AG09309 (cell line): ENCODE measurements at places on chromosomes 7 and 10.

- DNase-seq, result no peak
These were observed 11.2 kb upstream of the ZNF485 start for GRCh38 chr10:43594944-43595589.

DNA sequence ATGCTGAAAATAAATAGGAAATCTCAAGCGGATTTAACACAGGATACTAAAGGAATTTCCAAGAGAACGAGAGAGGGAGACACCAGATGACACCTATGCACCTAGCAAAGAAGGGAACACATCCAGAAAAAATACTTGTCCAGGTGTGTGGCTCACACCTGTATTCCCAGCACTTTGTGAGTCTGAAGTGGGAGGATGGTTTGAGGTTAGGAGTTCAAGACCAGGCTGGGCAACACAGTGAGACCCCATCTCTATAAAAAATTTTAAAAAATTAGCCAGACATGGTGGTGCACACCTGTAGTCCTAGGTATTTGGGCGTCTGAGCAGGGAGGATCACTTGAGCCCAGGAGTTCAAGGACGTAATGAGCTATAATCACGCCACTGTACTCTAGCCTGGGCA, 11.2 kb upstream of the CAPZA2 start:
- DNase-seq, result no peak

- DNase-seq, result no peak
These were observed 151.9 kb upstream of the ITGB1 start for GRCh38 chr10:33109788-33110469.

GRCh38 chr10:819816-820215, 111.7 kb downstream of the LARP4B start:
- DNase-seq, result no peak

DNA sequence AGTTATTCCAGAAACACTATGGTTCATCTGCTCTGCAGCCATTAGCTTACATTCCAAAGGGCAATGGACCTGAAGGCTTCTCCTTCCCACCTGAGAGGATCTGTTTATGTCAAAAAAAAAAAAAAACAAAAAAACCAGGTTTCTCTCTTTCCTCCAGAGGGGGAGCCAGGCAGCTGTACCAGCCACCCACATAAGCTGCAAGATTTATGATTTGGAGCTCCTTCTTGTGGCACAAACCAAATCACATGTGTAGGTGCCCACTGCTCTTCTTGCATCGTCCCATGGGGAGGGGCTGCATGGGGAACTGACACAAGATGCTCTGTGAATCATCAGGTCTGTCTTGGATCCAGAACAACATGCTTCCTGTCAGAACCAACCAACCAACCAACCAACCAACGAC, 231.6 kb upstream of the IGFBP3 start:
- no peak for DNase-seq

GRCh38 chr7:36763132-36763816, 39.0 kb upstream of the AOAH start:
- DNase-seq, result no peak

DNA sequence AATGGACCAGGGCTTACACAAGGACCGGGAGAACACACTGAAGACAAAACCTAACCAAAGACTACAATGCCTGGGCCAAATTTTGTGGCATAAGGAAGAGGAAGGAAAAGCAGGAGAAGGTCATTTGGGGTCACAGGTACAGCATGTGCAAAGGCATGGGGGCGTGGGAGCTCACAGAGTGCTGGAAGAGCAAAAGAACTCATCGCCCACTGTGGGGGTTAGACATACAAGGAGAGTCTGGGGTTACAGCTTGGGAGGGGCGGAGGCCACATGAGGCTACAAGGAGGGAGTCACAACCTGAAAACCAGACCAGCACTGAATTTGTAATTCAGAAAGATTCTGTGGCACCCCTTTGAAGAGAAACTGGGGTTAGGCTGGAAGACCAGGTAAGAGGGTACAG, 9.7 kb downstream of the PUS7 start:
- DNase-seq, result no peak

DNA sequence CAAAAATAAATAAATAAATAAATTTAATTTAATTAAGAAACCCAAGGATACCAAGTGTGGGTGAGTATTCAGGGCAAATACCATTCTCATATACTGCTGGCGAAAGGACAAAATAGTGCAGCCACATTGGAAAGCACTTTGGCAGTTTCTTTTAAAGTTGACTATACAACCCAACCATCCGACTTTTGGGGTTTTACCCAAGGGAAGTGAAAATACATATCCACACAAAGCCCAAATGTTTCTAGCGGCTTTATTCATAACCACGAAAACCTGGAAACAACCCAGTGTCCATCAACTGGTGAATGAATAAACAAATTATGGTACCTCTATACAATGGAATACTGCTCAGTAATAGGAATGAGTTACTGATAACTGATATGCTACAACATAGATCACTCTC, 36.2 kb upstream of the OGDHL start:
- DNase-seq, result no peak

DNA sequence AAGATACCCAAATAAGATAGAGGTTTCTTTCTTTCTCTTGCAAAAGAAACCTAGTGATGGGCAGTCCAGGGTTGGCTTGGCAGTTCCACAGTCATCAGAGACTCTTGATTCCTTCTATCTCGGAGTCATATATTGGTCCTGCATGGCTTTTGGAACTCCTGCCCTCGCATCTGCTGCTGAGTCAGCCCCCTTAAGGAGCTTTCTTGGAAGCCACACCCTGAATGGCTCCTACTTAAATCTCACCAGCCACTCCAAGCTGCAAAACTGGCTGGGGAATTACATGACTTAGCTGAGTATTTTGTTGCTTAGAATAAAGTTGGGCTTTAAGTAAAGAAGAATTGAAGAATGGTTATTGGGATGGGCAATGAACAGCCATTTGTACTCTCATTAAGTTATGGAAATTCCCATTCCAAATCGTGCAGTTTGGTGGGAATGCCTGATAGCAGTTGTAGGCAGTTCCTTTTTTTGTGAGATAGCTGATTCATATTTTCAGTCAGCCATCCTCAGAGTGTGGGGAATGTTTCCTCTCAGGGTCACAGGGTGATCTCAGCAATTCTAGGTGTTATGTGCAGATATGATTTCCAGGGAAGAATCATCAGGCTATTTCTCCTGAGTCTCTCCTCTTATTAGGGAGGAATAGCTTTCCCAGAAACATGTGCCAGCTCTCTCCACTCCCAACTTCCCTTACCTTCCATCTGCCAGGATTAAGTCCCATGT, 209.9 kb downstream of the BBS9 start:
- no peak for DNase-seq

DNA sequence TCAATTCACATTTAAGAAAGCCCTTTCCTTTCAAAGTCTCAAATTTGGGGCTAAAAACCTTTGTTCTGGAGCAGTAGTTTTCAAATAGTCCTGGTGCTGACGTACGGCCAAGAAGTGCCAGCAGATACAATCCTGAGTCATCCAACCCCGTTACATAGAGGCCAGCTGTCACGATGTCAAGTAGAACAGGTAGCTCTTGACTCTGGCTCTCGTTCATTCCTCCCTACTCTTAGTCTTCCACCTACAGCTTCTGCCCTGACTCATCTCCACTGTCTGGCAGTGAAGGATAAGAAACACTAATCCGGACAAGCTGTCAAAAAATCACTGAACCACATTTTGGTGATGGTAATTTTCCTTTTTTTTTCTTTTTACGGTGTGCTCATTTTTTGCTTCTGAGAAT, 132.4 kb upstream of the PTN start:
- no peak for DNase-seq

DNA sequence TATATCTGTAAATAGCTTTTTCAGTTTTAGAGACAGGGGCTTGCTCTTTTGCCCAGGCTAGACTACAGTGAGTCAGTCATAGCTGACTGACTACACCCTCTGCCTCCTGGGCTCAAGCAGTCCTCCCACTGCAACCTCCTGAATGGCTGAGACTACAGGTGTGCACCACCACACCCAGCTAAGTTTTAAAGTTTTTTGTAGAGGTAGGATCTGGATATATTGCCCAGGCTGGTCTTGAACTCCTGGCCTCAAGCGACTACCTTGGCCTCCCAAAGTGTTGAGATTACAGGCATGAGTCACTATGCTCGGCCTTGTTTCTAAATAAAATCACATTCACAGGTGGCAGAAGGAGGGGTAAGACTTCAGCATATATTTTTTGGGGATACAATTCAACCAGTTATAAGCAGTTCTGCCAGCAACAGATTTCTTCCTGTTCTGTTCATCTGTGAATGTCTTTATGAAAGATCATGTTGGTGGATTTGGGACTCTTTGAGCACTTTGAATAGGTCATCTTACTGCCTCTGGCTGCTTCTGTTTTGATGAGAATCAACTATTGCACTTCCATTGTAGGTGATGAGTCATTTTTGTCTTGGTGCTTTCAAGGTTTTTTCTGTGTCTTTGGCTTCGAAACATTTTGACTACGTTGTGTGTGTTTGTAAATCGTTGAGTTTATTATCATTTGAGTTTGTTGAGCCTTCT, 15.7 kb downstream of the RBM33 start:
- no peak for DNase-seq

GRCh38 chr7:142796001-142796500, 25.3 kb downstream of the PRSS2 start:
- DNase-seq, result no peak

- DNase-seq, result no peak
These were observed 30.1 kb upstream of the FOXL3 start for GRCh38 chr7:259751-260405.

GRCh38 chr7:141512597-141512996, 38.6 kb upstream of the AGK start:
- no peak for DNase-seq

- no peak for DNase-seq
These were observed 26.9 kb downstream of the NACAD start for GRCh38 chr7:45061806-45062425.

- DNase-seq, result no peak
These were observed 486.5 kb downstream of the CALN1 start for GRCh38 chr7:71925663-71926062.

DNA sequence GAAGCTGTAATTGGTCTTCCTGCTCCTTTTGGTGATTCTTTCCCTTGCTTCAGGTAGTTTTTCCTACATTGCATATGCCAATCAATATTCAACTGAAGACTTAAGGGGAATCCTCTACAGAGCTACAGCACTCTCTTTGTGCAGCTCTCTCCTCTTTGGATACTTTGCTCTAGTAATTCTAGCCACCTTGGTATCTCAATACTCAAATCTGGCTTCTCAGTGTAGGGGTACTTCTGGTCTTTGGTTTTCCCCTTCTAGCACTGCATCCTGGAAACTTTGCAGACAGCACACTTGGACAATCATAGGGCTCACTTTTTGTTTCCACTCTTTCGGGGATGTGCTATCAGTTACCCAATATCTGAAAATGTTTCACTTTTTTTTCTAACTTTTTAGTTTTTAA, 9.9 kb downstream of the PHTF2 start:
- no peak for DNase-seq

- DNase-seq, result no peak
These were observed 449.7 kb downstream of the AUTS2 start for GRCh38 chr7:70047891-70048448.

GRCh38 chr7:91850455-91850854, 30.0 kb downstream of the MTERF1 start:
- no peak for DNase-seq

- DNase-seq, result no peak
These were observed 192.7 kb downstream of the FGFR2 start for GRCh38 chr10:121405549-121405948.

DNA sequence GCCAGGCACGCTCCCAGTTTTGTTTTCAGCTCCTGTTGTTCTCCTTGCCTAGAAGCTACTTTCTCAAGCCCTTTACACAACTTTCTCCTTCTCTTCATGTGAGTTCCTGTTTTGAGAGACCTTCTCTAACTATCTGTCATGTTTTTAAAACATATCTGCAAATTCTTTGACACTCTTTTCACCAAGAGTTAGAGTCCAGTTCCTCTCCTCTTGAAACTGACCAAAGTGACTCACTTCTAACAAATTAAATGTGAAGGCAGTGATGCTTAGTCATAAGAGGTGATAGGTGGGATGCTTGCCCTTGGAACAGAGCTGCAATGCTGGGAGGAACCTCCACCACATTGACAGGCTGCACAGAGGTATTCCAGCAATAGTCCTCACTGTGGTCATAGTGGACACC, 25.3 kb downstream of the ZSCAN25 start:
- DNase-seq, result no peak

- no peak for DNase-seq
These were observed 51.0 kb upstream of the MSMB start for GRCh38 chr10:46096909-46097575.

- DNase-seq, result no peak
These were observed 1.8 kb downstream of the GIMAP5 start for GRCh38 chr7:150739033-150739432.

- no peak for DNase-seq
These were observed 161.3 kb upstream of the AUTS2 start for GRCh38 chr7:69436946-69437345.
